ENCODE measurements at places on chromosomes 16 and 17. TPM values are rescaled to one million over a fixed set of nuclear protein-coding genes. Genes with fewer than 3 reads are reported as not detected.

Gene PGP
- total RNA-seq = 15.9 TPM

DNA sequence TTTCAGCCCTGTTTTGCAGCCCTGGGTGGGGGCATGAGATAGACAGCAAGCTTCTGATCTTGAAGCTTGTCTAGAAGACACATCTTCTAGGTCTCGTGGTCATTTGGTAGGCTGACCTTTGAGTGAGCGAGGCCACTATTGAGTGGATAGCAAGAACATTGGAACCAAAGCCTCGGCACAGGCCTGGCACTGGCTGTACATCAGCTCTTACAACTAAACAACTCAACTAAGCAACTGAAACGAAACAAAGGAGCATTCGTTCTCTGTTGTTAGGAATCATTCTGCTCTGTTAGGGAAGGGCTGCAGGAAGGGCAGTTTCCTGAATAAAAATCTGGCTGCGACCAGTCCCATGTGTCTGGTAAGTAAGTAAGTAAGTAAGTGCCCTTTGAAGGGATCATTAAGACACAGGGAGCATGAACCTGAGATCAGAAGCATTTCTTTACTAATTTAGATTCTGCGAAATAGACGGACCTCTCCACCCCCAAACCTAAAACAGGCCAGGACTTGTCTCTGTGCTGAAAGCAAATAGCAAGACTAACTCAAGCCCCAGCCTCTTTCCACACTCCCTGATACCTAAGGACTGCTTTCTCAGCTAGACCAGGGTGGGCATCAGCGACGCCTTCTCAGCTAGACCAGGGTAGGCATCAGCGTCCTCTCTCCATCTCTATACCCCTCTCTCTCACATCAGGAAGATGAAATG is 22.7 kb downstream of the CYB561 start:
- H3K27me3 ChIP-seq = no peaks in the 10 kb centered on the region
- no peak overlapping the region for H3K4me3 ChIP-seq
- H3K4me1 ChIP-seq = peaks cover 7% of the 10 kb centered on the region
- H3K27ac ChIP-seq = no peak overlapping the region
- no peaks in the 10 kb centered on the region for H3K36me3 ChIP-seq

DNA sequence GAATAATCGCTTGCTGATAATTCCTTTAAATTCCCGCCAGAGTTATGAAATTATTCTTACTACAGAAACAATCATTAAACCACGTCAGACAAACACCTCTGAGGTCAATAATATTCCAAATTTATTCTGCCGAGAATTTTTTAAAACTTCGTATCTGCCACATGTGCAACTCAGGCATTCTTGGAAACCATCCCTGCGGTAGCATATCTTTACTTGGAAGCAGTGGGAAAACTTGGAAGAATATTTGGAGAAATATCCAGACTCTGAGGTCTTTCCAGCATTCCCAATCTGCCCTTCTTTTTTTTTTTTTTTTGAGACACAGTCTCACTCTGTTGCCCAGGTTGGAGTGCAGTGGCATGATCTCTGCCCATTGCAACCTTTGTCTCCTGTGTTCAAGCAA is 2.0 kb upstream of the CCL11 start:
- no peak for DNase-seq
- H3K27me3 ChIP-seq = no peaks in the 10 kb centered on the region
- H3K4me1 ChIP-seq = no peaks in the 10 kb centered on the region

- no peak overlapping the region for H3K4me3 ChIP-seq
- H3K4me1 ChIP-seq = no peaks in the 10 kb centered on the region
- no peaks in the 10 kb centered on the region for H3K36me3 ChIP-seq
- DNase-seq = no peak
- H3K27ac ChIP-seq = no peak overlapping the region
Measured at GRCh38 chr17:63276821-63277220, 169.3 kb downstream of the CYB561 start.

DNA sequence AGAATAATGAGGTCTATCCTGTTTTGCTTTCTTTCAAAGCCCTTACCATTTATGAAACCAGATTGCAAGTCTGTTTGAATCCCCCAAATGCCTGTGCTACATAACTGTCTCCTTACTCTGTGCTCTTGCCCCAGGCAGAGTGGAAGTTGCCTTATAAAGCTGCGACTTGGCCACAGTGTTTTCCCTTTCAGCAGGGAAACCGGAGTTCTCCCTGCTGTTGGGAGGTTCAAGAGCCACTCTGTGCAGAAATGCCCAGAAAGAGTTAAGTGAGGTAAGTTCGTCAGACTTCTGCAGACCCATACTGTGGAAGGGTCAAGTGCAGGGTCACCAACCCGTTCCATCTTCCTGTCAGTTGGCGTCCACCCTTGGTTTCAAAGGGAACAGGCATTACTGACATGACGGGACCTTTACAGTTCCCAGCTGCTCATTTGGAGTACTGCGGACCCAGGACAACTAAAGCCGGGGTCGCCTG is 508.9 kb downstream of the WWOX start:
- H3K36me3 ChIP-seq = no peaks in the 10 kb centered on the region
- DNase-seq = peak; percentile 53
- H3K4me3 ChIP-seq = no peak overlapping the region
- no peak overlapping the region for H3K27ac ChIP-seq
- no peaks in the 10 kb centered on the region for H3K27me3 ChIP-seq
- peaks cover 32% of the 10 kb centered on the region for H3K4me1 ChIP-seq

GRCh38 chr16:88703486-88704309 is 2.5 kb downstream of the RNF166 start:
- peak; percentile 43 for DNase-seq
- H3K27ac ChIP-seq = peak overlapping the region; percentile 84
- H3K36me3 ChIP-seq = peaks cover 32% of the 10 kb centered on the region
- no peaks in the 10 kb centered on the region for H3K27me3 ChIP-seq
- peak overlapping the region; percentile 99 for H3K4me3 ChIP-seq
- peaks cover 28% of the 10 kb centered on the region for H3K4me1 ChIP-seq

Gene GLP2R
- total RNA-seq = 1.2 TPM

DNA sequence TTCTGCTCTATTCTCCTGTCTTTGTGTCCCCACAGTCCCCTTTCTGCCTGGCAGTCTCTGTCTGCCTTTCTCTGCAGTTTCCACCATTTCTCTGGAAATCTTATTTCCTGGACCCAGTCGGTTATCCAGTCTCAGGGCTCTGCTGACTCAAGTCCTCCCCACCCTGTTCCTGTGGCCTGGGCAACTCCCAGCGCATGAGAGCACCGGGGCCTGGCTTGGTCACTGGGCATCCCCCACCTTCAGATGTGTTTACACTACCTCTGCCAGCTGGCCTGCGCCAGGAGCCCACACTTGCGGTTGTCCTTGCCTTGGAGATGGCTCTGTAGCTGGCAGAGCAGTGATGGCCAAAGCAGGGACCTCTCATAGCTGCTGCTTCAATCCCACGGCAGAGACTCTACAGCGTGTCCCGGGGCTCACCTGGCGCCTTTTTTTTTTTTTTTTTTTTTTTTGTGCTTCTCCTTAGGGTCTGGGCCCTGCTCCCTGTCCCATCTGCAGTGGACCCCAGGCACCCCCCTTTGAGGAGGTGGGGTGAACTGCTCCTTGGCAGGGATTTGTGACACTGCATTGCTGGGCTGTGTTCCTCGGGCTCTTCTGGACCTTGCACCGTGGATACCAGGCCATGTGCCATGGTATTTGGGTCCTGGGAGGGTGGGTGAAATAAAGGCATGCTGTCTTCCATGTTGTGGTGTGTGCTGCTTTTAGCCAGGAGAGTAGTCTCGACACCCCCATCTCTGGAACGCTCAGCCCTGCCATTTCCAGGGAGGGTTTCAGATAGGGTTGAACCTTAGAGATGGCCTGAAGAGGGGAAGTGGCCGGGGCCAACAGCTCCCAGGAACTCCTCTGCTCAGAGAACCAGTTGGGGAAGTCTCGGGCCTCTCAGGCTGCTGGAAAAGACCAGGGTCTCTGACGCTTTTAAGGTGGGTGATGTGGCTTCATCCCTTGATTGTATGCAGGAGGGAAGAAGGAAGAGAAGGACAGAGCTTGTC is 17.5 kb downstream of the GUCY2D start:
- H3K4me1 ChIP-seq = peaks cover 21% of the 10 kb centered on the region
- peak; percentile 62 for DNase-seq
- H3K27me3 ChIP-seq = peaks cover 30% of the 10 kb centered on the region

DNA sequence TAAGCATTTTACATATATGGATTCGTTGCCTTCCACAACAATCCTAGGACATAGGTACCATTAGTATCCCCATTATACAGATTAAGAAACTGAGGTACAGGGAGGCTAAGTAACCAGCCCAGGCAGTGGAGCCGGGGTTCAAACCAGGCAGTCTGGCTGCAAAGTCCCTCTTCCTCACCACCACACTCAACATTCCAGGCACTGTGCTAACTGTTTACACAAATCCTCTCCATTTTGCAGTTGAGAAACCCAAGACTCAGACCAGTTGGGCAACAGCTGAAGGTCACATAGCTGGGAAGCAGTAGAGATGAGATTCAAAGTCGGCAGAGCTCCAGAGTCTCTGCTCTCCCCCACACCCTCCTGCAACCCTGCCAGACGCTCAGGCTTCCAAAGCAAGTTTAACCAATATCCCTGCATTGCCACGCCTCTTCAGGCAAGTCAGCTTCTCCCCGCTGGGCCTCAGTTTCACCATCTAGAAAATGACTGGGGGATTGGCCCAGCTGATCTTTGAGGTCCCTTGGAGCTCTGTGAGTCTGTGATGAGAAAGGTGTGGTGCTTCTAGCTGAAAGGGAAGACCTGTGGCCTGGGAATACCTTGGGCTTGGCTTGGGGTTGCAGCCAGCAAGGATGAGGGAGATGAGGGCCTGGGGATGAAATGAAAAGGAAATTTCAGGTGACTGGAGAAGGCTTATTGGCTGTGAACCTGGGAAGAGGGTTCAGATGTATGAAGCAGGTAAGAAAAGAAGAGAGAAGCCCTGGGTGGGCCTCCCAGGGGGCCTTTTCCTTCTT is 14.0 kb downstream of the CCR7 start:
- H3K27me3 ChIP-seq = no peaks in the 10 kb centered on the region
- no peaks in the 10 kb centered on the region for H3K36me3 ChIP-seq
- DNase-seq = peak; percentile 85
- H3K27ac ChIP-seq = peak overlapping the region; percentile 50

Gene KPNA2
- total RNA-seq = 4.9 TPM

Gene KRT33A
- total RNA-seq = not detected

Gene C16orf96
- total RNA-seq = not detected

DNA sequence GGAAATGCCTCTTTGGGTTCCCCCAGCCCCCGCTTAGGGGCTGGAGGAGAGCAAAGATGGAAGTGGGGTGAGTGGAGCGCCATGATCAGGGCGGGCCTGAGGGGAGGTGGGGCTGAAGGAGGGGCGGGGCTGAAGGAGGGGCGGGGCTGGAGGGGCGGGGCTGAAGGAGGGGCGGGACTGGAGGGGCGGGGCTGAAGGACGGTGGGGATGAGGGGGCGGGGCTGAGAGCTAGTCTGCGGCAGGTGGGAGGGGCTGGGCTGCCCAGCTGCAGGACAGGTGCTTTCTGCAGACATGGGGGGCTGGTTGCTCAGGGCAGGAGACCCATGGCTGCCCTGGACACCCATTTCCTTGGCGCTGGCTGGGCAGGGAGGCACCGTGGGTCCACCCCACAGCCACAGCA is 39.1 kb upstream of the PABPN1L start:
- no peaks in the 10 kb centered on the region for H3K4me1 ChIP-seq
- DNase-seq = no peak
- no peaks in the 10 kb centered on the region for H3K27me3 ChIP-seq

DNA sequence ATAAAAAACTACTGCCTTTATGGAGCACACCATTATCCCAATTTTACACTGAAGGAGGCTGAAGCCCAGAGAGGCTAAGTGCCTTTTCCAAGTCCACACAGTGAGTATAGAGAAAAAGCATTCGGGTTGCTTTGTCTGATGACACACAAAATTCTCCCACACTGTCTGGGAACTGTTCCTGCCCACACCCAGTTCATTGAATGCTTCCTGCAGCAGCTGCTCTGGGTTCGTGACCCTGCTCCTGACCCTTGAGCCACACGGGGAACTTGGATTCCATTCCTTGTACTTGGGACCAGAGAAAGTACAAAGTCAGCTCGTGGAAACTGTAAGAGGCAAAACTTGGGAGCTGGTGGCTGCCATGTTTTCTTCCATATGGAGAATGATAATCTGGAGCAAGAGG is 57.9 kb downstream of the AKAP1 start:
- H3K36me3 ChIP-seq = no peaks in the 10 kb centered on the region
- no peak for DNase-seq
- no peak overlapping the region for H3K4me3 ChIP-seq
- H3K27me3 ChIP-seq = no peaks in the 10 kb centered on the region
- no peak overlapping the region for H3K27ac ChIP-seq
- no peaks in the 10 kb centered on the region for H3K4me1 ChIP-seq

DNA sequence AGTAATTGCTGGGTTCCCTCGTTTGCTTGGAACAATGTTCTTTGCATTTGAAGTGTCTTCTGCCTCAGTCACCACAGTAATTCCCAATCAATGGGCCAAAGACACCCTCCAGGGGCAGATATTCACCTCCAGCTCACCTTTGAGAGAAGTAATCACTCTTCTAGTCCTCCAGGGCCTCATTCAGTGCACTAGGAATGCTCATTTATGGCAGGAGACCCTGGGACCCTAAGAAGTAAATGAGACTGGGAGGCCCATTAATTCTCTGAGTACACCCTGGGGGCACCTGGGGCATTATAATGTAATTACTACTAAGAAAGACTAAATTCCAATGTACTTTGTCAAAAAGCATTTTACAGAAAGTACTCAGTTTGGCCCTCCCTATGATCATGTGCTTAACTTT is 158.2 kb upstream of the XYLT1 start:
- peaks cover 24% of the 10 kb centered on the region for H3K27me3 ChIP-seq
- no peak overlapping the region for H3K4me3 ChIP-seq
- no peaks in the 10 kb centered on the region for H3K4me1 ChIP-seq
- H3K27ac ChIP-seq = no peak overlapping the region
- no peak for DNase-seq

- DNase-seq = peak; percentile 95
- no peaks in the 10 kb centered on the region for H3K36me3 ChIP-seq
- H3K4me3 ChIP-seq = no peak overlapping the region
- no peaks in the 10 kb centered on the region for H3K27me3 ChIP-seq
- peak overlapping the region; percentile 79 for H3K27ac ChIP-seq
- H3K4me1 ChIP-seq = peaks cover 26% of the 10 kb centered on the region
Measured at GRCh38 chr17:10737168-10737622, 7.4 kb upstream of the TMEM220 start.

GRCh38 chr17:51034800-51035199 is 85.9 kb downstream of the SPAG9 start:
- no peaks in the 10 kb centered on the region for H3K27me3 ChIP-seq
- no peak overlapping the region for H3K4me3 ChIP-seq
- DNase-seq = no peak
- H3K27ac ChIP-seq = no peak overlapping the region
- no peaks in the 10 kb centered on the region for H3K36me3 ChIP-seq

DNA sequence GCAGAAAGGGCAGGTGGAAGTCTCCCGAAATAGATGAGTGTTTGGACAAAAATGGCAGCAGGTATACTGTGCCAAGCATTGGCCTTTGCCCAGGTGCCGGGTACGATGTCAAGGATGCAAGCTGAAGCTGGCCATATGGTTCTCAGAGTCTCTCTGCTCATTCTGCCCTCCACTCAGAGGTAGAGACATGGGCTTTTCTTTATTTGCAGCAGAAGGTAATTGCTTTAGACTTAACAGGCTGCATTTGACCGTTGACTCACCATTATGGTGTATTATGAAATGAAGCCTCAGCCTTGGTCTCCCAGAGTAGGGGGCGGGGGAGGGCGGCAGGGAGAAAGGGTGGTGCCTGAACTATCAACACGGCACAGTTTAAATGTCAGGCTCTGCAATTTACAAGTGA is 969.1 kb upstream of the EEF2KMT start:
- no peaks in the 10 kb centered on the region for H3K27me3 ChIP-seq
- H3K36me3 ChIP-seq = no peaks in the 10 kb centered on the region
- H3K4me1 ChIP-seq = no peaks in the 10 kb centered on the region
- DNase-seq = no peak
- no peak overlapping the region for H3K4me3 ChIP-seq
